Peyer's patch (tissue), 4 donors: ENCODE measurements at places on chromosomes 16 and 17. TPM values are rescaled to one million over a fixed set of nuclear protein-coding genes. Genes with fewer than 3 reads are reported as not detected.

GRCh38 chr16:2371421-2371820 lies 30.9 kb upstream of the ABCA3 start:
- H3K36me3 ChIP-seq = no peaks in the 10 kb centered on the region
- no peak overlapping the region for H3K4me3 ChIP-seq
- H3K4me1 ChIP-seq = no peaks in the 10 kb centered on the region
- no peak for DNase-seq

GRCh38 chr17:38761612-38762011 lies 9.1 kb downstream of the PSMB3 start:
- no peak overlapping the region for H3K27ac ChIP-seq
- H3K27me3 ChIP-seq = no peaks in the 10 kb centered on the region
- no peaks in the 10 kb centered on the region for H3K4me1 ChIP-seq

- H3K27me3 ChIP-seq = no peaks in the 10 kb centered on the region
- no peak overlapping the region for H3K27ac ChIP-seq
- H3K4me3 ChIP-seq = no peak overlapping the region
- no peak for DNase-seq
- no peaks in the 10 kb centered on the region for H3K36me3 ChIP-seq
Measured at GRCh38 chr16:87321336-87322107, 4.3 kb upstream of the C16orf95 start.

GRCh38 chr16:5639531-5639930 lies 541.9 kb upstream of the EEF2KMT start:
- no peak for DNase-seq
- no peak overlapping the region for H3K27ac ChIP-seq
- H3K36me3 ChIP-seq = no peaks in the 10 kb centered on the region
- no peaks in the 10 kb centered on the region for H3K27me3 ChIP-seq

DNA sequence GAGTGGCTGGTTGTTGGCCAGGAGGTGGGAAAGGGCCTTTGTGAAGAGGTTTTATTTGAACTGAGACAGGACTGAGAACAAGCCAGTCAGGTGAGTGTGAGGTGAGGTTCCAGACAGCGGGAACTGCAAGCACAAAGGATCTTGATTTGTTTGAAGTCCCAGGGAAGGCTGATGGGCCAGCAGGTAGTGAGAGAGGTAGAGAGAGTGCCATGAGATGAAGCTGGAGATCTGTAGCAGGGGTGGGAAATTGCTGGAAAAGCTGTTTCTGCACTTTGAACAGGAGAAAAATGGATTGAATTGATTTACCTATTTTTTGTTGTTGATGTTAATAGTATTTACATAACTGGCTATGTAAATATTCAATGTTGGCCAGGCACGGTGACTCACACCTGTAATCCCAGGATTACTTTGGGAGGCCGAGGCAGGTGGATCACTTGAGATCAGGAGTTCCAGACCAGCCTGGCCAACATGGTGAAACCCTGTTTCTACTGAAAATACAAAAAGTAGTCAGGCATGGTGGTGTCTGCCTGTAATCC lies 7.7 kb upstream of the DCTPP1 start:
- no peaks in the 10 kb centered on the region for H3K4me1 ChIP-seq
- H3K36me3 ChIP-seq = no peaks in the 10 kb centered on the region
- H3K27me3 ChIP-seq = no peaks in the 10 kb centered on the region
- no peak overlapping the region for H3K27ac ChIP-seq
- no peak for DNase-seq

DNA sequence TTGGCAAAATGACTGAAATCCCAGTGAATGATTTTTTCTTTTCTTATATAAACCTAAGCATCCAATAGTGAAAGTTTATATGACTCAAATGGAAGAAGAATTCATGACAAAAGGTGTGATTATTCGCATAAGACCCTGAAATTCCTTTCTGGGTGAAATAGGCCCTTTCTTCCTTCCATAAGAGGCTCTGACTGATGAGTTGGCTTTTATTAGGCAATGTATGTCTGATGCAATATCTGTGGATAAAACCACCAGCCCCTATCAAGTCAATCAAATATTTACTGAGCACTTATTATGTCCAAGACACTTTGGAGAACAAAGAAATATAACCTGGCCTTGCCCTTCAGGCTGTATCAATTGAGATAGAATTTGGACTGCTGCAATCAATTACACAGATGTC lies 316.6 kb downstream of the CDH13 start:
- no peaks in the 10 kb centered on the region for H3K27me3 ChIP-seq
- H3K4me1 ChIP-seq = no peaks in the 10 kb centered on the region
- no peak for DNase-seq
- H3K4me3 ChIP-seq = no peak overlapping the region

- no peaks in the 10 kb centered on the region for H3K36me3 ChIP-seq
- H3K4me1 ChIP-seq = peaks cover 25% of the 10 kb centered on the region
- peak overlapping the region; percentile 56 for H3K4me3 ChIP-seq
Measured at GRCh38 chr17:49497148-49498028, 2.3 kb downstream of the NGFR start.

DNA sequence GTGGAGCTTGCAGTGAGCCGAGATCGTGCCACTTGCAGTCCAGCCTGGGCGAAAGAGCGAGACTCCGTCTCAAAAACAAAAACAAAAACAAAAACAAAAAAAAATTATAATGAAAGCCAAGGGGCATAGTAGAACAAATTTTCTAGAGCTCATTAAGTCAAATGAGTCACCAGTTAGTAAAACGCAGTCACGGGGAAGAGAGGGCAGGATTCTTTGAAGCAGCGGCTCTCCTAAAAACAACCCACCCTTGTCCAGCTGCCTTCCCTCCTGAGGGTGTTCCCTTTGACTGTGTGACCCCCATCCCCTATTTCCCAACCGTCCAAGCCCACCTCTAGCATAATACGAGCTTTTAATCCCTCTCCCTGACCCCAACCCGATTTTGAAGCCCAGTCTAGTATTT lies 44.1 kb upstream of the STH start:
- H3K27ac ChIP-seq = no peak overlapping the region
- H3K4me1 ChIP-seq = no peaks in the 10 kb centered on the region
- no peak for DNase-seq
- H3K27me3 ChIP-seq = no peaks in the 10 kb centered on the region

GRCh38 chr17:73362697-73363096 lies 50.9 kb upstream of the CDC42EP4 start:
- H3K27ac ChIP-seq = no peak overlapping the region
- H3K27me3 ChIP-seq = no peaks in the 10 kb centered on the region
- no peak overlapping the region for H3K4me3 ChIP-seq
- no peak for DNase-seq
- no peaks in the 10 kb centered on the region for H3K36me3 ChIP-seq

GRCh38 chr17:81923302-81924260 lies 4.0 kb downstream of the MAFG start:
- peak overlapping the region; percentile 79 for H3K27ac ChIP-seq
- H3K4me1 ChIP-seq = peaks cover 13% of the 10 kb centered on the region
- no peaks in the 10 kb centered on the region for H3K27me3 ChIP-seq
- DNase-seq = peak; percentile 87
- no peak overlapping the region for H3K4me3 ChIP-seq
- no peaks in the 10 kb centered on the region for H3K36me3 ChIP-seq

- peak overlapping the region; percentile 76 for H3K4me3 ChIP-seq
- peak overlapping the region; percentile 88 for H3K27ac ChIP-seq
- H3K4me1 ChIP-seq = no peaks in the 10 kb centered on the region
- DNase-seq = no peak
- H3K27me3 ChIP-seq = no peaks in the 10 kb centered on the region
Measured at GRCh38 chr17:45061606-45062205, 589 bp downstream of the NMT1 start.

Gene IGF2BP1
- 0.54 TPM for total RNA-seq

Gene PIGS
- total RNA-seq = 188 TPM

Gene TPSD1
- not detected for total RNA-seq

Gene HS3ST3A1
- total RNA-seq = not detected

Gene TPSG1
- 16.4 TPM for total RNA-seq

Gene EVI2A
- 12.4 TPM for total RNA-seq
